ENCODE measurements at places on chromosomes 7 and 10.

- DNase-seq = no peak
Observed at GRCh38 chr7:100017300-100017699, 1.9 kb downstream of the ZKSCAN1 start.

DNA sequence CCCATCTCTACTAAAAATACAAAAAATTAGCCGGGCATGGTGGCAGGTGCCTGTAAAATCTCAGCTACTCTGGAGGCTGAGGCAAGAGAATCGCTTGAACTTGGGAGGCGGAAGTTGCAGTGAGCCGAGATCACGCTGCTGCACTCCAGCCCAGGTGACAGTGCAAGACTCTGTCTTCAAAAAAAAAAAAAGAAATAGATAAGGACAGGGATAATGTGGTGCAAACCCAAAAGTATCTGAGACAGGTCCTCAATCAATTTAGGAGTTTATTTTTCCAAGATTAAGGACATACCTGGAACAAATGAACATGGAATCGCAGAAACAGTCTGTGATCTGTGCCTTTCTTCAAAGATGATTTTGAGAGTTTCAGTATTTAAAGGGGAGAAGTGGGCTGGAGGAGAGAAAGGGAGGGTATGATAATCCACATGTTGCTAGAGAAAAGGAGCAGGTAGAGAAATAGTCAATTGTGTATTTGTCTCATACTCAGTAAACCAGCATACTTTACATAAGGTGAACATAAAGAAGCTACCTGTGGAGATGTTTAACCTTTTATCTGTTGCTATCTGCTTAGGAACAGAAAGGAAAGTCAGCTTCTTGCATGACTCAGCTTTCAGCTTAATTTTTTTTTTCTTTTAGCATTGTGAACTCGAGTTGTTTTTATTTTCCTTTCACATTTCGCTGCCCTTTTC is 4.9 kb upstream of the MTPN start:
- no peak for DNase-seq

GRCh38 chr7:141950806-141951205 is 4.0 kb upstream of the CLEC5A start:
- no peak for DNase-seq

DNA sequence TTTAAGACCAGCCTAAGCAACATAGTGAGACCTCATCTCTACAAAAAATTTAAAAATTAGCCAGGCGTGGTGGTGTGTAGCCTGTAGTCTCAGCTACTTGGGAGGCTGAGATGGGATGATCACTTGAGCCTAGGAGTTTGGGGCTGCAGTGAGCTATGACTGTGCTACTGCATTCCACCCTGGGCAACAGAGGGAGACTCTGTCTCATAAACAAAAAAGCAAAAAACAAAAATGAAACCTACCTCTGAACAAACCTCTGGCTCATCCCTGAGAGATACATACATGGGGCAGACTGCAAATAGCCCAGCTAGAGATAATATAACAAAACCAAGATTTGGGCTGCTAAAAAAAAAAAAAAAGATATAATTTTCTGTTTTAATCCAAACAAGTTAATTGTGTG is 19.5 kb downstream of the C10orf67 start:
- no peak for DNase-seq

DNA sequence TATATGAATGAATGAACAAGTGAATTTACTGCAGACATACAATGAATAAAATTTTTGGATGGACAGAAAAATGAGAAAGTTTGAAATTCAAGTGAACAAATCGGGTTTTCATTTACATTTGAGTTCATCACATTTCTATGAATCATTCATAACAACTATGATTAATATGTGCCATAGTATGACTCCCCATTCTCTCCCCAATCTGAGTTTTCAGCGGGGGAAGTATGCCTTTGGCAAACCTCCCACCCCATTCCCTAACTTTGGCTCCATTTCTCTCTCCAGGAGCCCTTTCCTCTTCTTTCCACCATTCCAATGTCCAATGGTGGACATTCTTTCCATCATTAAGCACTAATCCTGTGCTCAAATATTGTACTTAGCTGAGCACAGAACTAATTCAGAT is 96.8 kb upstream of the LSM8 start:
- no peak for DNase-seq

GRCh38 chr7:651032-651728 is 75.3 kb upstream of the DNAAF5 start:
- DNase-seq = no peak

DNA sequence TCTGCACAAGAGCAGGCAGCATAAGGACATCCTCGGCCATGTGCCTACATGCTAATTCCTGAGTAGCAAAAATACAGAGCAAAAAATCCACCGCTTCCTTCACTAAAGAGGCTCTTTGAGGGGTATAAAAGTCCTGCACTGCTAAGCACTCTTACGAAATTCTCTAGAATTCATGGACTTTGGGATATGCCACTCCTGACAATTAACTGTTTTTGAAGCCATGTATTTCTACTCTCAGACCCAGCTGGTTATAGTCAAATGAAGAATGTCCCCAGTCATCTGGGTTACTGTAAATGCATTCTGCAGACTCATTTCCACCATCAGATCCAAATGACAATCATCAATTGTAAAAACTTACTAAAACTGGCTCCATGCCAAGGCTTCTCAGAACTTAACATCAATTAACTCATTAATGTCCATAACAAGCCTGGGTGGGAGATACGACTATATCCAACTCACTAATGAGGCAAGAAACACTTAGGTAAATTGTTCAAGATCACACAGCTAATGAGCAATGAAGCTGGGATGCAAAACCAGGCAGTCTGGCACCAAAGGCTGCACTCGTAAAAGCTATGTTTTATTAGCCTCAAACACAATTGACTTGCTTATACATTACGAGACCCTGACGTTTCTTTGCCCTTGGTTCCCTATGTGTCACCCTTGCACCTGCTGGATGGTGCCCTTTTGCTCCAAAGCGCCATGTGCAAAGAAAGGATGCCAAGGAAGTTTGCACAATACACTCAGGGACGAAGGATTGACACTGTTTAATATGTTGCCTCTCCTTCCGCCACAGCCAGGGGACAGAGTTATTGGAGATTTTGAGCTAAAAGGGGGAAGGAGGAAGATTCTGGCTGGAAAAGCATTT is 250.4 kb downstream of the ELMO1 start:
- no peak for DNase-seq

DNA sequence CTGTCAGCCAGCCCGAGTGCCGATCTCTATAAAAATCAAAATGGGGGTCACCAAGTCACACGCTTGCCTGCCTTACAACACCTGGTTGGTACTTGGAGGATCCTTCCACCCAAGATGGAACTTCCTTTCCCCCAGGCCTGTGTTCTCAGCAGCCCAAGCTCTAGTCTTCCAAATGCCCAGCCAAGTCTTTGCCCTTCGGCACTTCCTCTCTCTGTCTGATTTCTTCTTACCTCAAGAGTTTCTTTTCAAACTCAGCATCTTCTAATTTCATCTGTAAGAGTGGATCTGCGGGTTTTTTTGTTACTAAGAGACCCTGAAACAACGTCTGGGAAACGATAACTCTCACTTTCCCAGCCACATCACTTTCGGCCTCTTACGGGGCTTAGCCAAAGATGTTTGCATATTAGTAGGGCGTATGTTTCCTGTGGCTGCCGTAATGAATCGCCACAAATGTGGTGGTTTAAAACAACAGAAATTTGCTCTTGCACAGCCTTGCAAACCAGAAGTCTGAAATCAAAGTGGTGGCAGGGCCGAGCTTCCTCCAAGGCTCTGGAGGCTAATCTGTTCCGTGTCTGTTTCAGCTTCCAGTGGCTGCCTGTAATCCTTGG is 219.9 kb downstream of the TCF7L2 start:
- DNase-seq = no peak

GRCh38 chr7:131527456-131527855 is 29.0 kb downstream of the PODXL start:
- DNase-seq = no peak

DNA sequence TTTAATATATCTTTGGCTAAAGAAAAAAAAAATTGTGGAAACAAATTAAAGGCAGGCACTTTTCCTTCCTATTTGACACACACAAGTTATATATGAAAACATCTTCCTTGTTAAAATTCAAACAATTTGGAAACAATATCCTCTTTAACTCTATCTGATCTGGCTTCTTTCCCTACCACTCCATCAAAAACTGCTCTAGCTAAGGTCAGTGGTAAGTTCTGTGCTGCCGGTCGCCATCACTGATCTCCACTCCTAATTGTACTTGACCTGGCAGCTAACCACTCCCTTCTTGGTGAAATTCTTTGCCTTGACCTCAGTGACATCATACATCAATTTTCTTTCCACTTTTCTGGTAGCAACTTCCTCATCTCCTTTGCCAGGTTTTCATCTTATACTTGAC is 47.9 kb upstream of the MRLN start:
- no peak for DNase-seq

- DNase-seq = no peak
Observed at GRCh38 chr7:150983893-150984368, 5.8 kb upstream of the KCNH2 start.

DNA sequence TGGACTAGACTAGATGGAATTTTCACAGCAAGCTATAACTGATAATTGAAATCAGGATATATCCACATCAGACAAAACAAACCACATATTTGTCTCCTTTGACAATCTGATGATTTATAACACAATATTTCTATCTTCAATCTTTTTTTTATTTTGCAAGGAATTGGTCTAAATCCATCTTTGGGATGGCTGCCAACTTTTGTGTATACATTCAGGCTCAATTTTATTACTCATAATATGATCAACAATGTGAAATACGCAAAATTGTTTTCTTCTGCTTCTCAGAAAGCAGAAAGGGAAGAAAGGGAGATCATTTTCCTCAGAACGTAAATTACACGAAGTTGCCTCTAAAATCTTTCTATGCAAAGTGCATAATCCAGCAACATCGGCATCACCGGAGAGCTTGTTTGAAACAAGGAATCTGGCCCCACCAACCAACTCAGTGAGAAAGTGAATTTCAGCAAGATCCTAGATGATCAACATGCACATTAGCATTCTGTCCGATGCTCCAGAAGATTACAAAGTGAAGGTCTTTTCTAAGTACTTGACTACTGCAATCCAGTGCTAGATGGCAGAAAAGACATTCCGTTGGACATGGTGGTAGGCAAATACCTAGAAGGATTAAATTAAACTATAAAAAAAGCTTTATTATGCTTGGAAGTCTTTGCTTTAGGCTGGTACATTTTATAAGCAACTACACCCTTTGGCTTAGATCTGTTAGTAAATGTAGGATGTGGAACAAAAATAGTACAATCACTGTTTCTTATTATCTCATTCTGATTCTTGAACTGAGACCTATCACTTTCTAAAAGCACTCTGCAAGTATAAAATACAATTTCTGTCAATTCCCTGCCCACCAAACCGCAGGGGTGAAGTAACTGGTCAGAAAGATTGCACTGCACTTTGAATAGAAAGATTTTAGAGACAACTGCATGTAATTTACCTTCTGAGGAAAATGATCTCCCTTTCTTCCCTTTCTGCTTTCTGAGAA is 126.4 kb upstream of the RSU1 start:
- DNase-seq = no peak

DNA sequence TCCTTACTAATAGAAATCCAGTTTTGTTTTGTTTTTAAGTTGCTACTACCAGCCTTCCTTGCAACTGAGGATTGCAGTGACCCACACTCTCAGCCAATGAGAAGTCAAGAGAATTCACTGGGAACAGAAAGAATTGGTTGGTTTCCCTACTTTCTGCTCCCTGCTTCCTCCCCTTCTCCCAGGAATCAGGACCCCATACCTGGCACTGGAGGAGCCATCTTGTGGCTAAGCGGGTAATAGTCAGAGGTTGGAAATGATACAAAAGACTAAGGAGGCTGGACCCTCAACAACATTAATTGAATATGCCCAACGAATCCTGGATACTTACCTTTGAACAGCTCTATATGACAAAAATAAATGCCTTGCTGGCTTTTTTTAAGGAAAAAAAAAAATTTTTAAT is 6.3 kb downstream of the TMEM176A start:
- no peak for DNase-seq

GRCh38 chr10:75495434-75496190 is 64.2 kb downstream of the LRMDA start:
- DNase-seq = no peak

DNA sequence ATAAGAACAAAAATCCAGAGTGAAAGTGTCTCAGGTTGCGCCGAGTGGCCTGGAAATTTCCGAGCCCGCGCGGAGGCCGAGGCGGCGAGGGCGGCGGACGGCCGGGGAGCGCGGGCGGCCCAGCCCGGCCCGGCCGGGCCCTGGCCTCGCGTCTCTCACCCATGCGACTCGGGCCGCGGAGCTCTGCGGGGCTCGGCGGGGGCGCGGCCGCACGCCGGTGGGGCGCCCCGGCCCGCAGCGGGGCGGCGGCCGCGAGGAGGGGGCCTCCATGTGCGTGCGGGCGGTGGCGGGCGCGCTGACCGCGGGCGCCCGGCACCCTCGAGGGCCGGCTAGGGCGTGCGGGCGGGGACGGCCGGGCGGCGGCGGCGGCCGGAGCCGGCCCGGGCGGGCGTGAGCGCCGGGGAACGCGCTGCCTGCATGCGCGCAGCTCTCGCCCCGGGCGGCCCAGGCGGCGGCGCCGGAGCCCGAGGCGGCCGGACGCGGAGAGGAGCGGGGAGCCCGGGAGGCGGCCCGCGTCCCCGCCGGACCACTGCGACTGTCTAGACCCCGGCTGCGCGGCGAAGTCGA is 302 bp upstream of the EN2 start:
- no peak for DNase-seq

GRCh38 chr10:17427666-17428350 is 26.6 kb downstream of the ST8SIA6 start:
- DNase-seq = no peak

DNA sequence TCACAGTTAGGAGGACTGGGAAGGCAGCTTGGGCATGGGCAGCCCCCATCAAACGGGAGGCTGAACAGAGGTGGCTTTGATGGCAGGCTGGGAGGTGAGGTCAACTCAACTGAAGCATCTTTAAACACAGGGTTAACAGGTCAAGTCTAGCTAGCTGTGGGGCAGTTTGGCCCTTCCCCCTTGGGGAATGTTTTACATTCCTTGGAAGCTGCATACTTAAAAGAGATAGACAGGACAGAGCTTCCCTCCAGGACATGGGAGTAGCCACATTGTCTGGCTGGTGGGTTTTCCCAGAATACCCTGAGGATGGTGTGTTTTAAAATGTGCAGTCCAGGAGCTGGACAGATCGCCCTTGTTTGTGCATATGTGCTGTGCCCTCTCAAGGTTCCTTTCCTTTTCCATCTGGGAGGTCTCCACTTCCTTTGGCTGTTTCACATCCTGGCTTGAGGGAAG is 6.8 kb upstream of the RASSF4 start:
- no peak for DNase-seq

- DNase-seq = no peak
Observed at GRCh38 chr10:57707300-57707658, 560.4 kb downstream of the IPMK start.

DNA sequence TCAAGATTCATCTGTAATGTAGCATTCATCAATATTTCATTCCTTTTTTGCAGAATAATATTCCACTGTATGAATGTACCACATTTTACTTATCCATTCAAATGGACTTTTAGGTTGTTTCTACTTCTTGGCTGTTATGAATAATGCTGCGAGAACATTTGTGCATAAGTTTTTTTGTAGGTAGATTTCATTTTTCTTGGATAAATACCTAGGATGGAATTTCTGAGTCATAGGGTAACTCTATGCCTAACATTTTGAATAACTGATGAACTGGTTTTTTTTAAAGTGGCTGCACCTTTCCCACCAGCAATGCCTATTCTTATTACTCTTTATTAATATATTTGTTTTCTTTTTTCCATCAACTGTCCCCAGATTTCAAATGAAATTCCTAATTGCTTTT is 9.1 kb upstream of the XPNPEP1 start:
- no peak for DNase-seq

- DNase-seq = no peak
Observed at GRCh38 chr7:5388273-5388901, 35.2 kb downstream of the TNRC18 start.

Data from stimulated activated CD8-positive, alpha-beta memory T cell treated with anti-CD3 and anti-CD28 coated beads, Interleukin-4, amount 100 ng/mL, for 1 hour (primary cell).